Fibroblast of skin of back (primary cell): ENCODE measurements at places on chromosomes 12 and 14.

GRCh38 chr12:24360907-24361306, 411.4 kb upstream of the SOX5 start:
- no peak for DNase-seq

DNA sequence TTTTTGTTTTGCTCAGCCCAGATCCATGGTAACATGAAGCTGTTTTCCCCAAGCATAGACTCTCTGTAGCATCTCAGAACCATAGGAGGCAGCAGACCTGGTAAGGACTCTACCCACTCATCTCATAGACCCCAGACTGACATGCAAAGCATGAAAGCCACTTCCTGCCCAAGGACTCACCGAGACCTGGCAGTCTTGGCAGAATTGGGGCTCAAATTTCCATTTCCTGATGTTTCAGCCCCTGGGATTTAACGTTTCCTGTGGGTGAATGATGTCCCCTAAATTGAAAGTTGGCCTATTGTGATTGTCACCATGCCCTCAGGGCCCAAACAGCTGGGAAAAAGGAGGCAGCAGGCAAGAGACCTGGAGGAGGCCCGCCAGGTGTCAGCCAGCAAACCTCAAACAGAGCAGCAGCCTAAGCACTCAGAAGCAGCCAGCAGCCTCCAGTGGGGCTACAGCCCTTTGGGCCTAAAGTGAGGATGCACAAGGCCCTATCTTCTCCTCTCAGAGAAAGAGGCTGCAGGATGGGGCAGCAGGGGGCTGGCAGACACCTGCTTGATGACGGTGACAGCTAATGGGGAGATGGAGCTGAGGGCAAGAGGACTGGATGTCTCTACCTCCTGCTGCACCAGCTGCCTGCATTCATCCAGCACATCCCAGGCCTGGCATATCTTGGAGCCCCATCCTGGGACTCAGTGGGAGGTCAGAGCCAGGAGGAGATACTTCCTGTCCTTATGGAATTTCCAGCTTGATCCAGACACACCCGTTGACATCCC, 8.5 kb downstream of the KRT85 start:
- peak; percentile 19 for DNase-seq

DNA sequence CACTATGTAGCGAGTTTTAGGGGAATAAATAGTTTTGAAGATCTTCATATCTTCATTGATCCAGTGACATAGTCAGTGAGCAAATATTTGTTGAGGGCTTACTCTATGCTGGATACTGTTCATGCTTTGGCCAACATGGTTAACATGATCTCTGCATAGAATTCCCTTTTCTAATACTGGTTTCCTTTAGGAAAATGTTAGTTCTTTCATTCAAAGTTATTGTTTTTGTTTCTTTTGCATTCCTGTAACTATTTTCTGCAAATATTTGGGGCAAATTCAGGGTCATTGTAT, 226.5 kb downstream of the C12orf50 start:
- DNase-seq, result no peak

DNA sequence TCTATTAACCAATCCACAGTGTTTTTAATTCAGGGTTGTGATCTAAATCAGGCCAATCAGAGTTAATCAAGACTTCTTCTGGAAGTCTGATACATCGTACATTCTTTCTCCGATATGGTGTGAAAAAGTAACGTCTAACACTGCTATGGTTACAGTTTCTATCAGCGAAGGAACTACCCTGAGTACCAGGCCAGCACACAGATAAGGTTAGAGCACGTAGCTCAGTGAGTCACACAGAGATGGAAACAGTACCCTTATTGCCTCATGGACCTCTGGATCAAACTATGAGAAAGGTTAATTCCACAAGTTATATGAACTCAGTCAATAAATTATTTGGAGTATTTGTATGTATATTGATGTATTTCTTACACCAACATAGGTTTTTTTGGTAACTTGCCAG, 3.3 kb downstream of the OR6C68 start:
- no peak for DNase-seq

DNA sequence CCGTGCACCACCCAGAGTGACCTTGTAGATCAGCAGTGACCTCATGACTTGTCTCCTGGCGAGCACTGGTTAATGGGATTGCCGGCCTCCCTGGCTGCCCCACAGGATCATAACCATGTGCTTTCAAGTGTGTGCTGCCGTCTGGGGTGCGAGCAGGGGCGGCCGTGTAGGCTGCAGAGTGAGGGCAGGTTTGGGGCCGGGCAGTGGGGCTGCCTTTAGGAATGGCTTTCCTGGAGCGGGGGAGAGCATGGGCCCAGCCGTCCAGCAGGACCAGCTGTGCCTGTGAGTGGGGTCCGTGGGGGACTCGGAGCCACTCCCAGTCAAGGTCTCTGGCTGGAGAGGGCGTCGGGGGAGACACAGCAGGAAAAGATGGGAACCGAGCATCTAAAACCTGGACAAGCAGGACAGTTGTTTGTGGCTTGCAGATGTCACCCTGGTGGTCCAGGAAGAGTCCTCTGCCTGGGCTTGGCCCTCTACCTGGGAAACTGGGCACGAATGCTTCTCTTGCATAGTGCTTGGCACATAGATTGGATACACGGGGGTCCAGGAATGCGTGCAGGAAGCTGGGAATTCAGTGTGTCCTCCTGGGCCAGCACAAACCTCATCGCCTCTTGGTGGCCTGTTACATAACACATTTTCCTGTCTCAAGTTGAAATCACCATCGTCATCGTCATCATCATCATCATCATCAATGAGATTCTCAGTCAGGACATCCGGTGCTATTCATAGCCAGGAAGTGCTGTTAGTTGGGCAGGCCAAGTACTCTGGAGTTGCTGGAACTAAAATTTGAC, 96.0 kb downstream of the ADGRD1 start:
- DNase-seq, result no peak

- DNase-seq, result no peak
These were observed 7.3 kb downstream of the SCYL2 start for GRCh38 chr12:100274291-100274690.

DNA sequence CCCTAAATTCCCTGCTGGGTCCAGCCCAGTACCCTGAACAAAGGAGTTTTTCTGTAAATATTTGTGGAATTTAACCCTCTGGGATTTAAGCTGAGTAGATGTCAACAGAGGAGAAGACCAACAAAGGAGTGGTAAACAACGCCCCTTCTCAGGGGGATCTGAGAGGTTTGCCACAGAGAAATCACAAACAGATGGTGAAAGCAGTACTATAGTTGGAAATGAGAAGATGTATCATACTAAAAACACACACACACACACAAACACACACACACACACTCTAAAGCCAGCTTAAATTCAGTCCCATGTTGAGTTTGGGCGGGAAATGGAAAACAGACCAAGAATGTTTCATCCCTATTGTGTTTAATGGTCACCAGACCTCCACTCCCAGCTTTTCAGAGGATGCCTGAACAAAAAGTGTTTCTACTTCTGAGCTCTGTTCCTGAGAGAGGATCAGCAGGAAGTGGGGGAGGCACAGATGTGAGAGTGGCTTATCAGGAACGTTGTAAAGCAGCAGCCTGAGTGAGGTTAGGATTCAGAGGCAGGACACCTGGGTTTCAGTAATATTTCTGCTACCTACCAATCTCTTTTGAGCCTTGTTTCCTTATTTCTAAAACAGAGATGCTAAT, 3.2 kb downstream of the BIN2 start:
- peak; percentile 46 for DNase-seq

GRCh38 chr12:42021469-42021868, 123.2 kb downstream of the GXYLT1 start:
- peak; percentile 8 for DNase-seq

- DNase-seq, result no peak
These were observed 175.8 kb upstream of the GRIN2B start for GRCh38 chr12:14157088-14157747.

GRCh38 chr12:77337362-77337761, 272.0 kb upstream of the E2F7 start:
- no peak for DNase-seq

- no peak for DNase-seq
These were observed 68.0 kb downstream of the CCDC88C start for GRCh38 chr14:91349481-91350074.

- DNase-seq, result peak; percentile 27
These were observed 136.4 kb downstream of the MDGA2 start for GRCh38 chr14:47539031-47539461.

- DNase-seq, result peak; percentile 24
These were observed 66.4 kb downstream of the DCAF5 start for GRCh38 chr14:69086537-69086936.

DNA sequence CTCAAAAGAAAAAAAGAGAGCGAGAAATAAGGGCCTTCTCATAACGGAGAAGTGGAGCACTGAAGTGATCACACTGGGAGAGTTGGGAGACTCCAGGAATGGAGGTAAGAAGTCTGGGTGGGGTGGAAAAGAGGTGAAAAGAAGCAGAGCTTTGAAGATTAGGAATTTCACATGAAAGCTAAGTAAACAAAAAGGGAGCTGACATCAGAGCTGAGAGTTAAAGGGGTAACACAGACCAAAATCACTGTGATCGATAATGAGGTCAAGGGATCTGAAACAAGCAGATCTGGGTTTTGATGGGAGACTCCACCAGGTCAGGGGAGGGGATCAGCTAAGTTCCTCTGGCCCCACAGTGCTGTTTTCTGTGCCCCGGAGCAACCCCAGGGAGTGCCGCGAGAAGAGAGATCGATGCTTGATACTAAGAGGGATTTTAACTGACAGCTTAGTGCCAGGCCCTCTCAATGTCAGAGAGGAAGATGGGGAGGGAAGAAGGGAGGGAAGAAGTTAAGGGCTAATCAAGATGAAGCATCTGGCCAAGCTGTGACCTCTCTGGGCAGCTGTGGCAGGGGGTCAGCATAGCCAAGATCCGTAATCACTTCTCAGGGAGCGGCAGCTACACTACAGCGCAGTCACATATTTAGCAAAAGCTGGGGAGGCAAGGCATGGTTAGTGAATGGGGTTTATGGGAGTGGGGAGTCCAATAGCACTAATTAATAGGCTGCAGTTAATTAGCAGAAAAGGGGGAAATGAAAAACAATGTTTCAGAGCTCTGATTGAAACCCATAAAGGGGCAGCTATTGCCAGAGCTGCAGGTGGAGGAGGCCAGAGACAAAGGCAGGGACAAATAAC, 8.0 kb downstream of the AQP6 start:
- no peak for DNase-seq

- DNase-seq, result peak; percentile 96
These were observed 214.9 kb upstream of the HMGA2 start for GRCh38 chr12:65609359-65609771.

DNA sequence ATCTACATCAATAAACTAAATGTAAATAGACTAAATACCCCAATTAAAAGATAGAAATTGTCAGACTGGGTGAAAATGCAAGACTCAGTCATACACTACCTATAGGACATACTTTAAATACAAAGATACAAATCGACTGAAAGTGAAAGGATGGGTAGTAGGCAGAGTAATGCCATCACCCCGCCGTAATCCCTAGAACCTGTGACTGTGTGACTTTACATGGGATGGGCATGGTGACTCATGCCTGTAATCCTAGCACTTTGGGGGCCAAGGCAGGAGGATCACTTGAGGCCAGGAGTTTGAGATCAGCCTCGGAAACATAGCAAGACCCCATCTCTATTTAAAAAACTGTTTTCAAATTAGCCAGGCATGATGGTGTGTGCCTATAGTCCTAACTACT, 2.6 kb upstream of the EVL start:
- no peak for DNase-seq

- DNase-seq, result peak; percentile 23
These were observed 15.8 kb upstream of the CPNE8 start for GRCh38 chr12:38921025-38921677.

DNA sequence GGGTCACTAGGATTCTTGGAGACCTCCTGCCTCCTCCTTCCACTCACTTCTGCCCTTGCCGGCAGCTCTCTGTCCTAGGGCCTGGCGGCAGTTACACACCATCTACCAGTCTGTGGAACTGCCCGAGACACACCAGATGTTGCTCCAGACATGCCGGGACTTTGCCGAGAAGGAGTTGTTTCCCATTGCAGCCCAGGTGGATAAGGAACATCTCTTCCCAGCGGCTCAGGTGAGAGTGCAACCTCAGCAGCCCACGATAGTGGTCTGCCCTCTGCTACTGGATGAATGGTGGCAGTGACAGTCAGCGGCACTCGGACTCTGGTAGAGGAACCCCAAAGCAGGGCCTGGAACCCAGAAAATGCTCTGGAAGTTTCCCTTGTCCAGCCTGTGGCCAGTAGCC, 1.3 kb downstream of the ACADS start:
- no peak for DNase-seq

DNA sequence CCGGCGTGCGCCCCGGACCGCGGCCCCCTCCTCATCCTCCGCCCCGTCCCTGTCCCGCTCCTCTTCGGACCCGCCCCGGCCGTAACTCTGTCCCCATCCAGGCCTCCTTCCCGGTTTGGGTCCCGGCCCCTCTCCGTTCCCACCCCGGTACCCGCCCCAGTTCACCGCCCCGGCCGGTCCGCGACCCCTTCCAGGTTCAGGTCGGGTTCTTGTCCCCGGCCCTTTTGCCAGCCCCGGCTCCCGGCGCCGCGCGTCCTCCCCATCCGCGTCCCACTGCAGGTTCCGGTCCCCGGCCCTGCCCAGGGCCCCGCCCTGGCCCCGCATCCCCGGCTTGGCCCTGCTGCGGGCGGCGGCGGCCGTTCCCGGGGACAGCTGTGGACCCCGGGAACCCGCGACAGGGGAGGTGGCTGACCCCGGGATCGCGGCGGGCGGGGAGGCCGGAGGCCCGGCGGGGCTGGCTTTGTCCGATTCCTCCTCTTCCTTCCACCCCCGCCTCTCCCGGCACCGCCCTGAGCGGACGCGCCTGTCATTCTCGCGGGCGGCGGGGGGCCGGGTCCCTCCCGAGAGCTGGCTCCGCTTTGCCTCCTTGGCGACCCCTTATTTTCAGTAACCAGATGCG, 601 bp downstream of the KLC1 start:
- DNase-seq, result peak; percentile 46

DNA sequence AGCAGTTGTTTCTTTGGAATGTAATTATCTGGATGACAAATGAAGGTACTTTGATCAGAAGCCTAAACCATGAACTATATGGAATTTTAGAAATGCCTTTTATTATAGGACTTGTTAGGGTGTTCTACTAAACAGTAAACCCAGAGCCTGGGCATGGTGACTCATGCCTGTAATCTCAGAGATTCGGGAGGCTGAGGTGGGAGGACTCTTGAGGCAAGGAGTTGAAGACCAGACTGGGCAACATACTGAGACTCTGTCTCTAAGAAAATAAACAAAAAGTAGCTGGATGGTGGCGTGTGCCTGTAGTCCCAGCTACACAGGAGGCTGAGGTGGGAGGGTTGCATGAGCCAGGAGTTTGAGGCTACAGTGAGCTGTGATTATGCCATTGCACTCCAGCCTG, 23.9 kb downstream of the PALS1 start:
- peak; percentile 34 for DNase-seq

GRCh38 chr14:71139294-71139946, 232.2 kb downstream of the PCNX1 start:
- DNase-seq, result no peak

DNA sequence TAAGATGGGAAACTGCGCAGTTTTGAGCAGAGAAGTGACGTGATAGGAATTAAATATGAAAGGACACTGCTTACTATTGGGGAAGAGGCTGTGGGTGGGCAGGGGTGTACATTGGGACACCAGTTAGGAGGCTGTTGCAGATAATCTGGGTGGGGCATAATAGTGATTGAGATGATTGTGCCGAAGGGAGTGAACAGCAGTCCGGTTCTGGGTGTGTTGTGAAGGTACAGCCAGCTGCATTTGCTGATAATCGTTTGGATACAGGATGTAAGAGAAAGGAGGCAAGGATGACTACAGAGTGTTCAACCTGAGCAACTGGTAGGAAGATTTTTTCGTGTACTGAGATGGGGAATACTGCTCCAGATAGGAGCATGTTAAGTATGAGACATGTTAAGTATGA, 205.2 kb upstream of the NEDD1 start:
- no peak for DNase-seq
